ENCODE measurements at places on chromosomes 4 and X.

GRCh38 chr4:72429397-72429889 lies 139.6 kb downstream of the ADAMTS3 start:
- DNase-seq: no peak

DNA sequence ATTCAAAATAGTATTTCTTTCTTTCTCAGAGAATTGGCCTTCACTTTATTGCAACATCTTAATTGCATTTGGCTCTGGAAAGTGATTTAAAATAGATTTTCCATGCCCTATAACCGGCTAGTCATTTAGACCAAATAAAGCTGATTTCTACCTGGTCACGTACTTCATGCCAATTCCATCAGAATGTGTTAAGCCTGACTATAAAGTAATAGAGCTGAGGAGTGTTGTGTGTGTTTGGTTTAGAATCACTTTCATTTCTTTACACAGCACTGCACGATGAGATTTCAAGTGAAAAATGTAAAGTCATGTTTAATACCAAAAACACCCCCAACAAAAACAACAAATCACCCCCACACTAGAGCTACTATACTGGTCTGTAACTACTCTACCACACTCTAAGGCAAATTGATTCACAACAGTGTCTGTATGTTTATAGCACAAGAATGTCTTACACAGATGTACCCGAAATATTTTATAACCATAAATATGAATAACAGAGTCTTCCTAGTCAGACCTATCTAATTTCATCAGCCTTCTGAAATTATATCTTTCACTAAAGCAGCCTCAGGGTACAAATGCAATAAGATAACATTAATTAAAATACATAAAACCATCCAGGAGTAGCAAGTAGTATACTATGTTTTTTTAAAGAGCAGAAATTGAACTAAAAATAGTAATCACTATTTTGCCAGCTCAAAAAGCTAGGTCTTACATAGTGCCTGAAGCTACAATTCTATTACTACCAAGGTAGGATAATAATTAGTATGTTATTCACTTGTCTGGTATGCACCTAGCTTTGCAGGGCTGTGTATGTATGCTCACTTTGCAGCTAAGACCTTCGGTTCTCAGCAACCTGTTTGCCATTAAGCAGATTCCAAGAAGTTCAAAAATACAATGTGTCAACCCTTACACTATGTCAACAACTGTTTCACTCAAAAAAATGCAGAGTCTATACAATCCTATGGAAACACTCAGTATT lies 28.4 kb downstream of the APBB2 start:
- no peak for DNase-seq

DNA sequence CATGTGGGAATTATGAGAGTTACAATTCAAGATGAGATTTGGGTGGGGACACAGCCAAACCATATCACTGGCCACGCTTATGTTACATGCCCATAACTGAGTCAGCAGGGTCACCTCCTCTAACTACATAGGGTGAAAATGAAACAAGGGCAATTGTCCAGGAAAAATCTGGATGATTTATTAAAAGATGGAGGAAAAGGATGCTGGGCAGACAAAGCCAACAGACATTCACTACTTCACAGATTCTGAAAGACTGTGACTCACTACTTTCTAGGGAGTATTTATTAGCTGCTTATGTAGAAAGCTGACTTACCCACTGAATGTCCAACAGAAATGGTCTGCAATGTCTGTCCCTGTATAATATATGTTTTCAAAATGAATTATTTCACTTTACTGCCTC lies 72.4 kb downstream of the APBB2 start:
- DNase-seq: no peak

DNA sequence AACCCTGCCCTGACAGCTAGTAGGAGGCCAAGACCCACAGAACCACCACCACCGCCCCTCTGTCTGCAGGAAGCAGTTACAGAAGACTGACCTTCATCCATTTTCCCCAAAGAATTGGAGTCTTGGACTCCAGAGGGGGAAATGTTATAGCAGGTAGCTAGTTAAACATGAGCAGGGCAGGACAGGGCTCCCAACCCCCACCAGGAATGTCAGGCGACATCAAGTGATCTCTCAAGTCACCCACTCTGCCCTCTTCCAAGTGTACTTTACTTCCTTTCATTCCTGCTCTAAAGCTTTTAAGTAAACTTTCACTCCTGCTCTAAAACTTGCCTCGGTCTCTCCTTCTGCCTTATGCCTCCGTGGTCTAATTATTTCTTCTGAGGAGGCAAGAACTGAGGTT lies 17.1 kb upstream of the AADAT start:
- DNase-seq: no peak

- no peak for DNase-seq
Measured at GRCh38 chr4:69640289-69640688, 847 bp upstream of the UGT2A2 start.

DNA sequence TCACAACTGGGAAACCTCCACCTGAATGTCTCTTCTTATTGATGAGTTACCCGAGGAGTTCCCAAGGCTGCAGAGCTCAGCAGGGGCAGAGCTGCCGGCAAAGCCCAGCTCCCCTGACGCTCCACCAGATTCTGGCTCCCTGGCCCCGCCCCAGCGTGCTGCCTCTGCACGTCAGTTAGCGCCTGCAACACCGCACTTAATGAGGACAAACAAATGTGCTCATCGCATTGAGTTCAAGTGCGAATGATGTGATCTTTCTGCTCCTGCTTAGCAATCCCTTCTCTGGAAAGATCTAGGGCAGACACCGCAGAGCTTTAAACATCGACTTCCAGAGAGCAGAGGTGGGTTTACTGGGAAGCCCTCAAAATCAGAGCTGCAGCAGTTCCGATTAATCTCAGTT lies 55.5 kb upstream of the FBXW7 start:
- DNase-seq: peak; percentile 36

DNA sequence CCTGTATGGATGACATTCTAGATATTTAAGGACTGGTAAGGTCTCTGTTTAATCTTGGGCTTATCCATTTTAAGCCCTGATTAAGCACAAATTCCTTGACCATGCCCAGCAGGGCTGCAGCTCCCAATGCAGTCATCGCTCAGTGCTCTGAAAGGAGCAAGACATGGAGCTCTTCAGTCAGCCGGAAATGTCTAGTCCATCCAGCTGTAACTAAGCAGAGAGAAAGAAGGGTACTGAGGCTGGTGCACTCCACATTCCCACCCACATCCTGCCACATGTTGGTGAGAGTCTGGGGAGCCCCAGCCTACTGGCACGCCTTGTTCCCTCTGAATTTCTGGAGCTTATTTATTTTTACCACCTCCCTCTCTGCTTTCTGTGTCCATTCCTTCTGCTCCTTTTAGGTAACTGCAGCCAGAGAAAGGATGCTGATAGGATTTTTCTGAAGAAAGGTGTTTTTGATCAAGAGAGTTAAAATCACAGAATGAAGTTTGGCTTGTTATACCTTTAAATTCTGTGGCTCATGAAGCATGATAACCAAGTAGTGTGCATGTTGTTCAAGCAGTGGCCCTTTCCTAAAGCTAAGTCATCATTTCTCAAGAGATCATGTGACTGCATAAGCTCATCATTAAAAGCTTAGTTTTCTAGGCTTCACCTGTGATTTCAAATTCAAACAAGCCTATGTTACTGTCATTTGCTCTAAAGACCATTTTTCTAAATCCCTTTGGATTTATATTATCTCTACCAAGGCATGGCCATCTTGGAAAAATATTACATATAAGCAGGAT lies 74.0 kb downstream of the GALNT7 start:
- DNase-seq: no peak

DNA sequence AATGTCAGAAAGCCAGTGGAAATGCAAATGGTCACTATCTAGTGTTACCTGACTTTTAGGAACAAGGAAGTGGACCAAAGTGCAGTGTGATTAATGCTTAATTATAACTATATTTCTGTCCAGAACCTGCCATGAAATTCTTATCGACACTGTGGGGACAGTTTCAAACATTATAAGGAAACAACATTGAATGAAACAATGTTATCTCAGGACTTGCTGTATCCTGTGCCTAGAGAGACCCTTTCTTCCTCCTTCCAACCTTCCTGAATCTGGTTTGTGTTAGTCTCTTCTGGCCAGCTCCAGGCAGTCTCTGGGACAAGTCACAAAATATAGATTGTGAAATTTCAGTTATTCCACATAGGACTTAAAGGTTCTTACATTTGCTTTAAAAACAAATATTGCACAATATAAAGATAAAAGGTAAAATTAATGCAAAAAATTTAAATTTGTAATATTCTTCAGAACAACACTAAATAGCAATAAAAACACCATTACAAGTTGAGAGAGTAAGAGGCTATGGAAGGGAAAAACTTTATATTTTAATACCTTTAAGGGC lies 203.4 kb downstream of the ZNF674 start:
- no peak for DNase-seq

DNA sequence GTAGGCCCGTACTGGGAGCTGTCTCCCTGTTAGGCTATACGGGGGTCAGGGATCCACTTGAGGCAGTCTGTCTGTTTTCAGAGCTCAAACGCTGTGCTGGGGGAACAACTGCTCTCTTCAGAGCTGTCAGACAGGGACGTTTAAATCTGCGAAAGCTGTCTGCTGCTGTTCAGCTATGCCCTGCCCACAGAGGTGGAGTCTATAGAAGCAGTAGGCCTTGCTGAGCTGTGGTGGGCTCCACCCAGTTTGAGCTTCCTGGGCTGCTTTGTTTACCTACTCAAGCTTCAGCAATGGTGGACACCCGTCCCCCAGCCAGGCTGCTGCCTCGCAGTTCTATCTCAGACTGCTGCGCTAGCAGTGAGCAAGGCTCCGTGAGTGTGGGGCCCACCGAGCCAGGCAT lies 27.3 kb upstream of the PHEX start:
- no peak for DNase-seq

GRCh38 chrX:130994671-130995070 lies 63.5 kb upstream of the ARHGAP36 start:
- peak; percentile 6 for DNase-seq

DNA sequence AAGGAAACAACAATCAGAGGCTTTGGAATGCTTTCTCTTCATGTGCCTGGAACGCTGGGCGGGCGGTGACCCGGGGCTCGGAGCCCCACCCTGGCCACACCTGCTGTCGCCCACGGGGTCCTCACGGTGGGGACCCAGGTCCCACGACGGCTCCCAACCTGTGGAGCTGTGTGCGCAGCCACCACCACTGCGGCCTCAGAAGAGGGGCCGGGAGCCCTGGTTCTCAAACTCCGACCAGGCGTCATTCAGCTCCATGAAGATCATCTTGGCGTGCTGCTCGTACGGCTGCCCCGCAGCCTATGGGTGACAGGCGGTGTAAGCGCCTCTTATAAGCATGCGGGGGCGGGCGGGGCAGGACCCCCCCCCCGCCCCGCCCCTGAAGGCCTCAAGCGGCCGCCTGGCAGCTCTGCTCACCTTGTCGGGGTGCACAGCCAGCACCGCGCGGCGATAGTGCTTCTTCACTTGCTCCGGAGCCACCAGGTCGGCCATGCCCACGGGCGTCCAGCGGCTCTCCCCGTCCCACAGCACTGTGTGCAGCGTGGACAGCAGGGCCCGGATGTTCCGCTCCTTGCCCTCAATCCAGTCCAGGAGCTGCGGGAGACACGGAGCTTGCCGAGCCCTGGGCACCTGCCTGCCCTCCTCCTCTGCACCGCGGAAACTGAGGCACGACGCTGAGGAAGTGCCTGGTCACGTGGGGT lies 23.7 kb upstream of the CPLX1 start:
- no peak for DNase-seq

DNA sequence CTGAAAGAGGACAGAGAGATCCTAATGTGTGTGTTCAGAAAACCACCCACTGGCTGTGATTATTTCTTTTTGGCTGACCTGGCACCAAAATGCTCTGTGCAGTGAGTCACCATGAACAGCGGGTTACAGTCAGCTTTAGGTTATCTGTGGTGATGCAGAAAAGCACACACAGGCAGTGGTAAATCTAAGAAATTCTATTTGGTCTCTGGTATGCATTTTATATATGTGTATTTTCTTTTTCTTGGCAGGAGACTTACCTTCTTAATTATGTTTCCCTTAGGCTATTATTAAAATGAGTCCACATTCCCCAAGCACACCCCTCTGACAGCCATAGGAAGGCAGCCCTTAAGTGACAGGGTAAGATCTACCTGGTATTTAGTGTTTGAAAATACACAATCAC lies 79.1 kb upstream of the TFDP3 start:
- no peak for DNase-seq

DNA sequence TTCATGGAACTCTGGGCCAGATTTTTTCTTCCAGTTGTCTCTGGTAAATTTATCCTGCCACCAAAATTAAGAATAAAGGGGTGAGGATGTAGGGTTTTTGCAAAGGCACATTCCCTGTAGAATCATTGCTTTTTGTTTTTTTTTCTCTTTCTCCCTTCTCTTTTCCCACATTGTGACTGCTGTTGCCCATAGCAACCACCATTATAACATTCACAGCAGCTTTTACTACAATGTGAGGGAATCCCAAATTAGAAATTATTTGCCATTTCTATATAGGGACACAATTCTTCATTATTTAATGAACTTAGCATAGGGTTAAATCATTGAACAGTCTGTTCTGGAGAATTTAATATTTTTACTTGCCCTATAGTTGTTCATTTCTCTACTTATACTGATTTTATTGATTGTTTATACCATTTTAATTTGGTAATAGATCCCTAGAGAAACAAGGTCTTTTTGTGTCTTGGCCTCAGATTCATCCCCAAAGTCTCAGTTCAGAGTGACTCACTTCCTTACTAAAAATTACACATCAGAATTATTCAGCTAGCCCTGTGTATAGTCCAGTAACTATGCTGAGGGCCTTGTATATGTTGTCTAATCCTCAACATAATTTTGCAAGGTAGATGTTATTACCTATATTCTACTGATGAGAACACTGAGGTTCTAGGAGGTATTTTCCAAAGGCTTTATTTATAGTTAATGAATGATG lies 80.8 kb upstream of the ANK2 start:
- no peak for DNase-seq

DNA sequence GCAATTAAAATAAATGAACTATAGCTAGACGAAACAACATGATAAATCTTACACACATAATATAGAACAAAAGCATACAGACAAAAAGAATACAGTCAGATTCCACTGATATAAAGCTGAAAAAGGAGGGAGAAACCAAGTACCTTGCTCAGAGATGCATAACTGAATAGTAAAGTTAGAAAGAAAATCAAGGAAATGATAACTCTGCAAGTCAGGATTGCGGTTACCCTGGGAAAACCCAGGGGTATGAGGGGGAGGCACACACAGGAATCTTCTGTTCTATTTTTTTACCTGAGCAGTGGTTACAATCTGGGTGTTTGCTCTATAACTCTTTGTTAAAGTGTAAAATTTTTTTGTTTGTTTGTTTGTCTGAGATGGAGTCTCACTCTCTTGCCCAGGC lies 209.1 kb downstream of the CBR4 start:
- no peak for DNase-seq

GRCh38 chr4:80309294-80310004 lies 26.1 kb upstream of the CFAP299 start:
- no peak for DNase-seq
